Fibroblast of lung (primary cell): ENCODE measurements at places on chromosomes 12 and 14. TPM values are rescaled to one million over a fixed set of nuclear protein-coding genes. Genes with fewer than 3 reads are reported as not detected.

Gene DAO
- total RNA-seq, result not detected in 2 replicates

Gene MIP
- not detected in 2 replicates for total RNA-seq

Gene SNX6
- total RNA-seq, result 131 and 134 TPM in 2 replicates

Gene FOXA1
- under 0.01 TPM in 2 replicates for total RNA-seq

DNA sequence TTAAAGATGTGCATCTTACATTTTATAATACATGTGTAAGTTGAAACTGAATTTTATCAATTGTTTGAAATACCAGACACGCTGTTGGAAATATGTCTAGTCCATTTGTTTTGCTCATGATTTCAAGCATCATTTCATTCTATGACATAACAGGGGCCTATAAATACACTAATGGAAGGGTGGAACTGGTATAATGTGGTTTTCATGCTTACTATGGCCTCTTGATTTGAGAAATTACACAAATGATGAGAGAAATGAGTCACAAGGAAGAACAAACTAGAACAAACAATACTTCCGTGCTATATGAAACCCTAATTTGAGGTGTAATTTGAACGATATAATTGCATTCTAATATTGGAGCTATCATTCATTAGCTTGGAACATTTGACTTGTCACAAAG, 663.4 kb downstream of the SLC16A7 start:
- no peaks in the 10 kb centered on the region for H3K36me3 ChIP-seq
- H3K27ac ChIP-seq, result no peak overlapping the region
- H3K4me1 ChIP-seq, result no peaks in the 10 kb centered on the region
- no peak overlapping the region for H3K4me3 ChIP-seq
- DNase-seq, result no peak

DNA sequence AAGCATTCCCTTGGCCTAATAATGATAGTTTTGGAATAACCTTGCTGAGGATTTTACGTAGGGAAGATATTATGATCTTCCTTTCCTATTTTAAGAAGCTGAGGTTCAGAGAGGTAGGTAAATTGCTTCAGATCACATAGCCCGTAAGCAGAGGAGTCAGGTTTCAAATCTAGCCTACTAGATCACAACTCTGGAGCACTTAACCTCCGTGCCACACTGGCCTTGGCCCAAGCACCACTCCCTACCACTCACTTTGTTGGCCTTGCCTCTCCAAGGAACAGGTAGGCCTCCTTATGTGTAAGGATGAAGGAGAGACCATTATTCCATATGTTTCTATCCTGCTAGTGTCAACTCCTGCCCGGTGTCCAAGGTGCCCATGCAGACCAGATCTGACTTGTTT, 12.4 kb upstream of the ACOT1 start:
- H3K36me3 ChIP-seq, result no peaks in the 10 kb centered on the region
- no peaks in the 10 kb centered on the region for H3K27me3 ChIP-seq
- no peaks in the 10 kb centered on the region for H3K4me1 ChIP-seq
- H3K4me3 ChIP-seq, result no peak overlapping the region

DNA sequence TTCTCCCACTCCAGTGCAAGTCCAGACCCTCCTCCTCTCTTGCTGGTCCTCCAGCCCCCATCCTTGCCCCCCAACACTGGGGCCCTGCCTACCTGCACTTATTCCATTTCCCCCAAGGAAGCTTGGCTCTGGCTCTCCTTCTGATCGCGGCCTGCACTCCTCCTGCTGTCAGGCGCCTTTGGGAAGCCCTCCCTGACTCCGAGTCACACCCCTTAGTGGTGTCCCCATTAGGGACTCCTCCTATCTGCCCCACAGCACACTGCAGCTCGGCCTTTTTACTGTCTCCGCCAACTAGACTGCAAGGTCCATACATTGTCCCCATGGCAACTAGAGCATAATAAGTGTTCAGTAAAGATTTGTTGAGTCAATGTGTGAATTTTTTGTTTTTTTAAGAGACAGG, 32.9 kb downstream of the FIGNL2 start:
- H3K27ac ChIP-seq, result no peak overlapping the region
- peaks cover 4% of the 10 kb centered on the region for H3K4me1 ChIP-seq
- H3K4me3 ChIP-seq, result no peak overlapping the region

- no peaks in the 10 kb centered on the region for H3K36me3 ChIP-seq
- H3K4me3 ChIP-seq, result no peak overlapping the region
- H3K4me1 ChIP-seq, result no peaks in the 10 kb centered on the region
- no peak for DNase-seq
- no peak overlapping the region for H3K27ac ChIP-seq
Observed at GRCh38 chr14:29085546-29085945, 319.0 kb downstream of the FOXG1 start.
